Naive B cell (primary cell): ENCODE measurements at places on chromosomes 1 and 21.
A peak's percentile ranks its signal among the peaks of the same experiment; 100 is the strongest.

DNA sequence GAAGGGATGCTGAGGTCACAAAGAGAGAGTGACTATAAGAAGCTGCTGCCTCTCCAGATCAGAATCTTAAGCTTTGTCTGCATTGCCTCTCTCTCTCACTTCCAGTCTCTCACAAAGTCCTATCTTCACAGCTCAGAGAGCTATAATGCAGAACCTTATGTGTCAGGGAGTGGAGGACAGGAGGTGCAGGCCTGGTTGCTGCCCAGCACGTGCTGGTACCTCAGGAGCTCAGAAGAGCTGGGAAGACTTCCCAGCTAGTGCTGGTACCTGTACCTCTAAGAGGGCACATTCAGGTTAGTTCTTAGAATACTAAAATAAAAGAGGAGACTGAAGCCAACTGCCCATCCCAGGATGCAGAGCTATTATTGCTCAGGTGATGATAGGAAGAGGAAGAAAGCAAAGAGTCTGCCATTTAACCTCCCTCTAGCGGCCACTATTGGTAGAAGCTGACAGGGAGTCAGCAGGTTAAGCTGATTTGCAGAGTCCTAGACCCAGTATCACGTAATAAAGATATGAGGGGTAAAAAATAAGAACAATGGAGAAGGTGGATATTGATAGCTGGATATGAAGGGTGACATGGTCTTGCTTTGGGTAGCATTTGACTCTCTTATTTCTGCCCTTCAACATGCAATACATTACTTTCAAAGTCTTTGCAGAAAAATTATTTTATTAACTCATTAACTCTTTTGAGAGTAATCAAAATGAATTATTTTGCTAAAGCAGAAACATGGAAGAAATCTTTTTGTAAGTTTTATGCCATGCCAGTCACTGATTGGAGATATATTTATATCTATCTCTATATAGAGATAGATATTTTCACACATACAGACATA, 138.1 kb upstream of the HMCN1 start:
- no peak overlapping the region for H3K4me3 ChIP-seq
- H3K27me3 ChIP-seq: no peaks in the 10 kb centered on the region
- H3K27ac ChIP-seq: peak overlapping the region; percentile 22

- no peak for DNase-seq
- H3K4me3 ChIP-seq: no peak overlapping the region
Observed at GRCh38 chr1:86429835-86430234, 5.9 kb downstream of the CLCA2 start.

DNA sequence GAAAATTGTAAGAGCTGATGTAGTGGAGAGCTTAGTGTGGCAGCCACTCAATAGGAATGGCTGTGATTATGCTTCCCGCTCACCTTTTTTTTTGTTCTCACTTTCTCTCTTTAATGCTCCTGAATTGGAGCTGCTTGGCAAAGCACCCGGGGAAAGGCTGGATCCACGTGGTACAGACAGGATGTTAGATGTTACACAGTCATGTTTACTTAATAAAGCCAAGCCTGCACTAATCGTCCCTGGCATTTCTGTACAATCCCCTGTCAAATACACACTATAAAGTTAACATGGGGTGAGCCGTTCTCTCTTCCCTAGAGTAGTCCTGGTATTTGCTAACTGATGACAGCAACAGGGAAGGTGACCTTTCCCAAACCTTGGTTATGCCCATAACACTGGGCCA, 187.8 kb downstream of the ZSCAN20 start:
- H3K4me1 ChIP-seq: no peaks in the 10 kb centered on the region
- no peaks in the 10 kb centered on the region for H3K36me3 ChIP-seq
- H3K27me3 ChIP-seq: peaks cover 8% of the 10 kb centered on the region
- no peak for DNase-seq

- no peak overlapping the region for H3K27ac ChIP-seq
- DNase-seq: no peak
- H3K27me3 ChIP-seq: peaks cover 4% of the 10 kb centered on the region
Observed at GRCh38 chr1:1072849-1073742, 1.0 kb downstream of the RNF223 start.

GRCh38 chr1:223649222-223649621, 16.3 kb downstream of the CAPN8 start:
- no peak overlapping the region for H3K27ac ChIP-seq
- no peaks in the 10 kb centered on the region for H3K4me1 ChIP-seq
- DNase-seq: no peak
- H3K36me3 ChIP-seq: no peaks in the 10 kb centered on the region

GRCh38 chr1:226653311-226653921, 85.7 kb downstream of the ITPKB start:
- no peak overlapping the region for H3K27ac ChIP-seq
- peak overlapping the region; percentile 85 for H3K4me3 ChIP-seq
- no peaks in the 10 kb centered on the region for H3K27me3 ChIP-seq
- H3K4me1 ChIP-seq: peaks cover 20% of the 10 kb centered on the region
- peaks cover 2% of the 10 kb centered on the region for H3K36me3 ChIP-seq
- DNase-seq: peak; percentile 72

DNA sequence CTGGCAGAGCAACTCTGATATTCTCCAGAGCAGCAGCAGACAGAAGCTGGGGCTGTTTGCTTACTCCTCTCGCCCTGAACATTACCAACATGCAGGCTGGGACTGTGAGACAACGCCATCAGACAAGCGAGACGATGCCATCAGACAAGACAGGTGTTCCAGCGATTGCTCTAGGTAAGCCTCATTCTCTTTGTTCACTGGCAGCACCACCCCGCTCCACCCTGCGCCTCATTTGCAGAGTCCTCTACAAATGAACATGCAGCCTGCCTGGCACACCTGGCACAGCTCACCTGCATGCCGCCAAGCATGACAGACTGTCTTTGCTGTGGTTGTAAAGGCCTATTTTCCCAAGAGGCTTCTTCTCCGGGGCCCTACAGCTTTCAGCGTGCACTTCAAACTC, 346.2 kb downstream of the SMYD3 start:
- H3K4me1 ChIP-seq: peaks cover 7% of the 10 kb centered on the region
- peaks cover 4% of the 10 kb centered on the region for H3K36me3 ChIP-seq
- H3K27me3 ChIP-seq: no peaks in the 10 kb centered on the region
- DNase-seq: no peak

DNA sequence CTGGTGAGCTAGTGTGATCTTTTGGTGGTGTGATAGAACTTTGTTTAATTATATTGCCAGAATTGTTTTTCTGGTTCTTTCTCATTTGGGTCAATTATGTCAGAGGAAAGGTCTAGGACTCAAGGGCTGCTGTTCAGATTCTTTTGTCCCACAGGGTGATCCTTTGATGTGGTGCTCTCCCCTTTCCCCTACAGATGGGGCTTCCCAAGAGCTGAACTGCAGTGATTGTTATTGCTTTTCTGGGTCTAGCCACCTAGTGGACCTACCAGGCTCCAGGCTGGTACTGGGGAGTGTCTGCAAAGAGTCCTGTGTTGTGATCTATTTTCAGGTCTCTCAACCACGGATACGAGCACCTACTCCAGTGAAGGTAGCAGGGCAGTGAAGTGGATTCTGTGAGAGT, 25.9 kb upstream of the CD84 start:
- DNase-seq: no peak
- H3K4me3 ChIP-seq: peak overlapping the region; percentile 37
- no peaks in the 10 kb centered on the region for H3K27me3 ChIP-seq
- H3K27ac ChIP-seq: peak overlapping the region; percentile 44
- H3K36me3 ChIP-seq: peaks cover 21% of the 10 kb centered on the region
- H3K4me1 ChIP-seq: peaks cover 33% of the 10 kb centered on the region
